ENCODE measurements at places on chromosomes 13 and 19. TPM values are rescaled to one million over a fixed set of nuclear protein-coding genes. Genes with fewer than 3 reads are reported as not detected.

DNA sequence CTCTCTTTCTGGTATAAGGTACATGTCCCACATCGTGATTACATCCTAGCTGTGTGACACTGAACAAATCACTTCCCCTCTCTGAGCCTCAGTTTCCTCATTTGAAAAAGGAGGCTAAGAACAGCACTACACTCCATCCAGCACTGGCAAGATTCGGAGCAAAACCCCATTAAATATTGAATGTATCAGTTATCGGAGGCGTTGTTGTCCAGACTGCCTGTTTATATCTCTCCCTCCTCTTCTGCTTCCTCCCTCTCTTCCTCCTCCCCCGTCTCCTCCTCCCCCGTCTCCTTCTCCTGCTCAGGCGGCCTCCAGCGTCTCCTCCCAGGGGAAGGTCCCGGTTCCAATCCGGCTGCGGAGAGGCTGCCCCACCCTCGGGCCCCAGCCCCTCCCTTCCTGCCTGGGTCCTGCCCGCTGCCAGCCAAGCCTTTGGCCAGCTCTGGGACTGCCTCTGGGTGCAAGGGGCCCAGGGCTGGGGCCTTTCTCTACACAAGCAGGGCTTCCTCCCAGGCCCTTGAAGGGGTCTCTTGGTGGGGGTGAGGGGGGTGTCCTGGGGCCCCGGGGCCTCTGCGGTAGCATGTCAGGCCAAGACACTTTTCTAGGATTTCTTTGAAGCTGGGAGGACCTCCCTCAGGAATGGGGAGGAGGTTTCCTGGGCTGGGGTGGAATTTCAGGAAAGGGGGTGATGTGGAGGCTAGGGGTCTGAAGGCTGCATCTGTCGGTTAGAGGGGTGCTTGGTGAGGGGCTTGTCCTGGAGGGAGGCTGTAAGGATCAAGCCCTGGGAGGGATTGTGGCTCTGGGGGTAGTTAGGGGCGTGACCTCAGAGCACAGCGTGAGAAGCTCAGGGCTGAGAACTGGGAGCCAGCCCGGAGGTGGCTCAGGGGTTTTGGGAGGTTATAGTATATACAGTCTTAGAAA is 1.9 kb downstream of the RRAS start:
- no peak for DNase-seq

DNA sequence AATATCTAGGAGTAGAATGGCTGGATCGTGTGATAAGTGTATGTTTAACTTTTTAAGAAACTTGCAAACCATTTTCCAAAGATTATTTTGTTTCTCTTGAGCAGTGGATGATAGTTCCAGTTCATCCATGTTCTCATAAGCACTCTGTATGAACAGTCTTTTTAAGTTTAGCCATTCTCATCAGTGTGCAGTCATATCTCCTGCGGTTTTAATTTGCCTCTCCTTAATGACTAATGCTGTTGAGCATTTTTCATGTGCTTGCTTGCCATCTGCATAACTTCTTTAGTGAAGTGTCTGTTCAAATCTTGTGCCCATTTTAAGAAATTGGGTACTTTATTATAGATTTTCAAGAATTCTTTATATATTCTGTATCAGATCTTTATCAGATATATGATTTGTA is 58.6 kb downstream of the WASF3 start:
- no peak for DNase-seq

GNA15 gene
- not detected for polyA plus RNA-seq

GRCh38 chr19:17195106-17195505 is 20.1 kb upstream of the USE1 start:
- DNase-seq = no peak

DNA sequence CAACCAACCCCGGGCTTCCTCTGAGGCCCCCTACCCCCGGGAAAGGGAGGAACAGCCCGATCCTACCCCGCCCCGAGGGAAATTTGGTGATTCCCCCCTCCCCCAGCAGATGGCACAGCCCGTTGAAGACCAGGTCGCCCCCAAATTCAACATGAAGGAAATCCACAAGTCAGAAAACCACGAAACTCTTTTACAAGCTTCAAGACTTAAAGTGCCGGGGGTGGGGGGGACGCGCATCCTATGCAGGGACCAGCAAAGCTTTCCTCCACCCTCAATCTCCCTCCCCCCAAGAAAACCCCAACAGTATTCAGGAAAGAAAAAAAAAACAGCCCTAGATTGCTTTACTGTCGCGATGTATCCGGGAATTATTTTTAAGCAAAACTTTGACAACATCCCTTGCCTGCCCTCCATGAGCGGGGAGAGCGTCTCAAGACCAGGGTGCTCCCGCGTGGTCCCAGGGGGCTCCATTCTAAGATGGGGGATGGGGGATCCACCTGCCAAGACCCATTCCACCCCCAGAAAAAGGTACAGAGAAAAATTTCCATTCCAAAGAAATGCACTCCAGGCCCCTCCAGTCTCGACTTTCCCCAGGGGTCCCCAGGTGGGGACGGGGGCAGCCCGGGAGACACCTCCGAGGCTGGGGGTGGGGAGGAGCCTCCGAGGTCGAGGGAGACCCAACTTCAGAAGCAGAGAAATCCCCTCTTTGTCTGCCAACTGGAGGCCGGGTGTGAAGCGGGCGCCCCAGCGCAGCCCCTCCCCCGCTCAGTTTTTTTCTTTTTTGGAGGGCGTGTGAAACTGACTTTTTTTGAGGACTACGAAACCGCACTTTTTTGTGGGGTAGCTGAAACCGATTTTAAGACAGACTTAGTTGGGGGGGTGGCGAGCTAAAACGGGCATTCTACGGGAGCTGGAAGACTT is 1.5 kb downstream of the TCF3 start:
- no peak for DNase-seq

DNA sequence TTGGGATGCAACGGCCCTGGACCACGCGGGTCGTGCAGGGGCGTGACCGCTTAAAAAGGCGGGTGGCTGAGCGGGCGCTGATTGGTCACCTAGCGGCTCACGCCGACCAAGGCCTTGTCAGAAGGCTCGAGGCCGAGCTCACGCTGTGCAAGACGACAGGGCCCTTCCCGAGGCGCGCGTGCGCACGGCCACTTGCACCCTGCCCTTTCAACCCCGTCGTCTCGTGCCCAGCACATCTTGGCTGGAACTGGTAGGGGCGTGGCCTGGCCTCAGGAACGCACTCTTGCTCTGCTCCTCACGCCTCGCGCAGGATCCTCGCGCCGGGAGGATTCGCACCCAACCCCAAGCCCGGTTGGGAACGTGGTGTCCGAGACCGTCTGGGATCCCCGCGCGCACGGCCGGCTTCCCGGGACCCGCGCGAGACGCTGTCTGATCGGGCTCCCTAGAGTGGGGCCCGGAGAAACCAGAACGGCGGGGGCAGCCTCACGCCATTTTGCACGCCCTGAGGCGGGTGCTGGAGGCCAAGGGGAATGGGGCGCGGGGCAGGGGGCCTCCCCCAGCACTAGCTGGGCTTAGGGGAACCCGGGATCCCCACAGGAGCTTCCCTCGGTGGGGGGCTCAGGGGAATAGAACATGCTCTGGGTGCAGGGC is at the start of gene MEIOSIN:
Gene MEIOSIN, plus strand, starts transcription at position 280 of the 651 bp plus-strand sequence. CDS start 1,938 bp downstream, outside the sequence.
- no peak for DNase-seq

ZNF497 gene
- polyA plus RNA-seq = 0.06 TPM

C13orf46 gene
- polyA plus RNA-seq = 0.51 TPM

RNF225 gene
- polyA plus RNA-seq = not detected

GRCh38 chr19:5191091-5191490 is 149.5 kb downstream of the PTPRS start:
- DNase-seq = no peak

CRX gene
- not detected for polyA plus RNA-seq

DNA sequence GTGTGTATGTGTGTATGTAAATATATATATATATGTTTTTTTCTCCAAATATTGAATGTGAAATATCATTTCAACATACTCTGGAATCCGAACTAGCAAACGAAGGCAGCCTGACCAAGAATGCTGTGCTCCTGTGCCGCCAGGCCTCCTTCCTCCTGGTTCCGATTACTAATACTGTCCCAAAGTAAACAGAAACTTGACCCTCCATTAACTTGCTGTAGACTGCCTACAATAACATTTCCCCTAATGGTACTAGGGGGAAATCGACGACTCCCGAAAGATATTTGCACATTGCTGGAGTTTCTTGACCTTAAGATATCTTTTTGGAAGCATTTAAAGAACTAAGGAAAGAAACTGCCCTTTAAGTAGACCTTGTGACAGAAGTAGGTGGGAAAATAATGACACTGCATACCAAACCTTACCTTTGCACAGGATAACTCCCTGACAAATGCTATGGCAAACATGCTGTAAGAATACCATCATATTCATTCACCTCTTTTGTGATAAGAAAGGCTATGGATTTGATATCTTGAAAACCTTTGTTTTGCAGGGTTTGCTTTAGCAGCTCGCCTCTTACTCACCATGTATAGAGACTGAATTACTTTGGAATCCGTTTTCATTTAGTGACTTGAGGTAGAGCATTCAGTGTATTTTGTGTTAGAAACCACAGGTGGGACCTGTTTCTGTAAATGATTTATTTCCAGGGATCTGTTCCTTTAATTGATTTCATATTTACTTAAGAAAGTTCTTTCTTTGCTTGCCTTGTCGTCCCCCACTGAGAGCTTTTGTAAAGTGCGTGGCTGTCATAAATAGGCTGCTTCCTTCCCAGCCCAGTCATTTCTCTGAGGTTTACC is 80.1 kb downstream of the KLF5 start:
- DNase-seq = peak; percentile 54

PDE4A gene
- 5.1 TPM for polyA plus RNA-seq

- peak; percentile 13 for DNase-seq
Observed at GRCh38 chr19:31160336-31160926, 188.8 kb downstream of the TSHZ3 start.

- DNase-seq = no peak
Observed at GRCh38 chr13:64884976-64885375, 2345.2 kb downstream of the PCDH9 start.

RUVBL2 gene
- 107 TPM for polyA plus RNA-seq

GRCh38 chr19:52689843-52690368 is 44.9 kb downstream of the ZNF611 start:
- no peak for DNase-seq

- DNase-seq = no peak
Observed at GRCh38 chr19:755063-755462, 4.2 kb downstream of the MISP start.

ZNF667 gene
- polyA plus RNA-seq = 3.4 TPM

DNA sequence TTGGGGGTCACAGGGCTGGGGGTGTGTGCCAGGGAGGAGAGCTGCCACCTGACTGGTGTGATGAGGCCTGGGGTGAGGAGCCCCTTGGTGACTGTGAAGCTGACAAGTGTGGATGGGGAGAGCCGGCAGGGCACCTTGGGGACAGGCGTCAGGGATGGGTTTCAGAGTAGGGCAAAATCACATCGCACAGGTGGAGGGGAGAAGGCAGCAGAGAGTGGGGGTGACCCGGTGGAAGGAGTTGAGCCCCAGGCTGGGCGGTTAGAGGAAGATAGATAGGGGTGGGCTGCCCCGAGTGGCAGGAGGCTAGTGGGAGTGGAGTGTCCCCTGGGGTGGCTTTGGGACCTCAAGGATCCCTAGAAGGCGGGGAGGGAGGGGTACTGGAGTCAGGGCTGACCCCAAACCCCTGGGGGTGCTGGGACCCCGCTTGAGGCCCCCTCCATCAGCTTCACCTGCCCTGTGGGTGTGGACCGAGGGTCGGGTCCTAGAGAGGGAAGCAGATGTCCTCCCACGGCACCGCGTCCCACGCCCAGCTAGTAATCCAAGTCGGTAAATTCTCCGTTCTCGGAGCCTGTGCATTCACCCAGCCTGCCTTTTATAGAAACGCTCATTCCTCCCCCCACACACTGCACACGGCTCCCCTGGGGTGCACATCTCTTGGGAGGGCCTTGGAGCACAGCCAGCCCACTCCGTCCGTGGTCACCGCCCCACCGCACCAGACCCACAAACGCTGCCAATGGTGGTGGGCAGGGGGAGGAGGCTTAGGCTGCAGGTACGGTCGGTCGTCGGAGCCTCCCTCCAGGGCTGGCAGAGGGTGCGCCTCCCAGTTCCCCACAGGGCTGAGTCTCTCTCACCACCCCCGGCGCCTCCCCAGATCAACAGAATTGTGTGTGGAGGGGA is 2.4 kb downstream of the CTXN1 start:
- DNase-seq = no peak

DNA sequence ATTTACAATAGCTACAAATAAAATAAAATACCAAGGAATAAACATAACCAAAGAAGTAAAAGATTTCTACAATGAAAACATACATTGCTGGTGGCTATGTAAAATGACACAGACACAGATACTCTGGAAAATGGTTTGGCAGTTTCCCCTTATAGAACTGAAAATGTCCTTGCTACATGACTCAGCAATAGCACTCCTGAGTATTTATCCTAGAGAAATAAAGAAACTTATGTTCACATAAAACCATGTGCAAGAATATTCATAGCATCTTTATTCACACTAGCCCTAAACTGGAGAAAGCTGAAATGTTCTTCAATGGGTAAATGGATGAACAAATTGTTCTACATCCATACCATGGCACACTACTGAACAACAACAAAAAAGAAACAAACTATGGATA is 100.2 kb upstream of the RFC3 start:
- no peak for DNase-seq

FUT1 gene
- polyA plus RNA-seq = 0.07 TPM

- DNase-seq = no peak
Observed at GRCh38 chr13:30186634-30187415, 120.5 kb downstream of the KATNAL1 start.

GJA3 gene
- polyA plus RNA-seq = 2.7 TPM

GRCh38 chr19:46303322-46303690 is 6.5 kb downstream of the HIF3A start:
- DNase-seq = no peak

- no peak for DNase-seq
Observed at GRCh38 chr19:39470724-39471339, 9.8 kb upstream of the TIMM50 start.

DNA sequence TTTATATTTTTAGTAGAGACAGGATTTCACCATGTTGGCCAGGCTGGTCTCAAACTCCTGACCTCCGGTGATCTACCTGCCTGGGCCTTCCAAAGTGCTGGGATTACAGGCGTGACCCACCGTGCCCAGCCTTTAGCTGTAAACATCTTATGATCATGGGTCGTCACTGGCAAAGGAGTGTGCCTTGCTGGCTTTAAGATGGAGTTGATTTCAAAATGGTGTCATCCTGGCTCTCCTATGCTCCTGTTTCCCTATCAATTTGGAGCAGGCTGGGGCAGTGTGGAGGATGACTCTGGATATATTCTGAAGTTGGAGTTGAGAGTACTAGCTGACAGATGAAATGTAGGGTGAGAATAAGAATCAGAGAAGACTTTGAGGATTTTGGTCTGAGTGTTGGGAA is 18.4 kb upstream of the ATP8A2 start:
- no peak for DNase-seq

NDUFA13 gene
- polyA plus RNA-seq = 388 TPM

GRCh38 chr13:113635048-113635420 is 23.0 kb downstream of the ATP4B start:
- DNase-seq = no peak

- DNase-seq = no peak
Observed at GRCh38 chr19:29487432-29487831, 38.4 kb upstream of the VSTM2B start.

CALR3 gene
- not detected for polyA plus RNA-seq
